ENCODE measurements at places on chromosomes 12 and 14. TPM values are rescaled to one million over a fixed set of nuclear protein-coding genes. Genes with fewer than 3 reads are reported as not detected.

Gene SLC25A47
- total RNA-seq = not detected

Gene SPTB
- 0.11 TPM for total RNA-seq

Gene PAPLN
- total RNA-seq = 15.6 TPM

Gene BMP4
- total RNA-seq = 0.46 TPM

Gene NFE2
- not detected for total RNA-seq

Gene ASCL1
- total RNA-seq = 21.4 TPM

All from GM12878 (cell line).